ENCODE measurements at places on chromosomes 2 and 18. TPM values are rescaled to one million over a fixed set of nuclear protein-coding genes. Genes with fewer than 3 reads are reported as not detected.

GRHL1 gene
- total RNA-seq, result 1.1 TPM

CAPG gene
- 9.1 TPM for total RNA-seq

DNER gene
- total RNA-seq, result not detected

IL1RN gene
- 1.2 TPM for total RNA-seq

FSIP2 gene
- not detected for total RNA-seq

GYPC gene
- 93.4 TPM for total RNA-seq

NEU4 gene
- total RNA-seq, result 0.65 TPM

CIB4 gene
- not detected for total RNA-seq

VSNL1 gene
- not detected for total RNA-seq

PROKR1 gene
- 0.08 TPM for total RNA-seq

TP53I3 gene
- 0.56 TPM for total RNA-seq

HOXD12 gene
- not detected for total RNA-seq

AFG3L2 gene
- total RNA-seq, result 93.5 TPM

AQP12B gene
- not detected for total RNA-seq

ZBTB7C gene
- 0.29 TPM for total RNA-seq

DNAH7 gene
- total RNA-seq, result not detected

LDAH gene
- 32.2 TPM for total RNA-seq

GREB1 gene
- total RNA-seq, result 0.33 TPM

TTC27 gene
- 53.4 TPM for total RNA-seq

C18orf54 gene
- total RNA-seq, result 2.3 TPM

ERBB4 gene
- total RNA-seq, result not detected

PAX3 gene
- total RNA-seq, result not detected

CHRNG gene
- not detected for total RNA-seq

ABCB11 gene
- not detected for total RNA-seq

IFIH1 gene
- 17.2 TPM for total RNA-seq

MRO gene
- total RNA-seq, result not detected

STARD6 gene
- total RNA-seq, result not detected

CYRIA gene
- total RNA-seq, result 0.51 TPM

IL36B gene
- not detected for total RNA-seq

ABCG5 gene
- not detected for total RNA-seq

TRABD2A gene
- 29.4 TPM for total RNA-seq

SCYGR6 gene
- not detected for total RNA-seq
